IMR-90 (cell line): ENCODE measurements at places on chromosomes 3 and 15. TPM values are rescaled to one million over a fixed set of nuclear protein-coding genes. Genes with fewer than 3 reads are reported as not detected.

Gene BMF
- 2.4 and 2.8 TPM in 2 replicates for polyA plus RNA-seq

DNA sequence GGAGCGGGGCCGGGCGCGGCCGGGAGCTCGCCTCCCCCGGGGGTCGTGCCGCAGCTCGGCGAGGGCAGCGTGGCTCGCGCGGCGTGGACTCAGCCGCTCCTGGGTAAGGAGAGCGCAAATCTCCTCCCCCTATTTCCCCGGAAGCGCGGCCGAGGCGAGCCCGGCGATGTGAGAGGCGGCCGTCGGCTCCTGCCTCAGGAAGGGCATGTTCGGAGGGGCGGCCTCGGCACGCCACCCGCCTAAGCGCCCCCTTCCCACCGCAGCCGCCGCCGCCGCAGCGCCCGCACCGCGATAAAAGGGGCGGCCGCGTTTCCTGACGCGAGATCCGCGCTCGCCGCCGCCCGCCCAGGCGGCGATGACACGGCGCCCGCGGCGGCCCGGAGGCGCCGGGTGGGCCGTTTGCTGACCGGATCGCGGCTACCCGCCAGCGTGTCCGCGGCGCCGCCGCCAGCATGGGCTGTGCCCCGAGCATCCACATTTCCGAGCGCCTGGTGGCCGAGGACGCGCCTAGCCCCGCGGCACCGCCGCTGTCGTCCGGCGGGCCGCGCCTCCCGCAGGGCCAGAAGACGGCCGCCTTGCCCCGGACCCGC is at the start of gene PDE8A:
Gene PDE8A, plus strand, starts transcription at position 146 of the 590 bp plus-strand sequence. Its CDS starts 307 bp downstream, at position 453.
- peak; percentile 31 for DNase-seq

GRCh38 chr3:170448584-170448983 is 29.9 kb downstream of the CLDN11 start:
- DNase-seq: peak; percentile 33

- DNase-seq: peak; percentile 80
These were observed 150.6 kb downstream of the DUT start for GRCh38 chr15:48481802-48482201.

DNA sequence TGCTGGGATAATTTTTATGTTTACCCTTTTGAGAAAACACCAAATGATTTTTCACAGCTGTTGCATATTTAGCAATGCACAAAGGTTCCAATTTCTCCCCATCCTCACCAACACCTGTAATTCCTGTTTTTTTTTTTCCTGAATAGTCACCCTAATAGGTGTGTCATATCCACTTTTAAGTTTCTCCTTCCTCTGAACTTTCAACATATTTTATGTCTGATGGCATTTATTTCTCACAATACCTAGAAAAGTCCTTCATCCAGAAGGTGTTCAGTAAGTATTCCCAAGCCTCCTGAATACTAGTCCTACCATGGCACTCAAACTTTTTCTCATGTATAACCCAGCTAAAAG is 1.5 kb downstream of the RPL24 start:
- DNase-seq: no peak
